ENCODE measurements at places on chromosomes 4 and X.
A peak's percentile ranks its signal among the peaks of the same experiment; 100 is the strongest.

DNA sequence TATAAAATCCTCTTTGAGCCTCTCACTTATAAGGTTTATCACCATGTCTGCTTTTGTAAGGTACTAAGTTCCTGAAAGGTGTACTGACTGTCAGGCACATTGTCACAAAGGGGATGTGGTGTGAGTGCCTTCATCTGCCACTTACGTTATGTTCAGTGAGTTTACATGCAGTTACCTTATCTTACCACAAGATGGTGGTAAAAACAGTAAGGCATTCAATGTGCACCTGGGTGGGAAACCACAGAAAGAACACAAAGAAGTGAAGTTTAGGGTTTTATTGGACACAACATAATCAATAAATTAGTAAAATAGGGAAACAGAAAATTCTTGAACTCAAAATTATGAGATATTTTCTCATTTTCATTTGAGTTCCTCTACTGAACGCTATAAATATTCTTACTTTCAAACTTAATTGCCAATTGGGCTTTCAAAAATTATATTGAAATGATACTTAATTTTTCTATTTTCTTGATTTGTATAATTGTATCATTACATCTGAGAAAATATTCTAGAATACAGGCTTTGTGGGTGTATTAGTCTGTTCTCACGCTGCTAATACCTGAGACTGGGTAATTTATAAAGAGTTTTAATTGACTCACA is 650.8 kb downstream of the PCDH7 start:
- H3K4me1 ChIP-seq = no peaks in the 10 kb centered on the region
- H3K36me3 ChIP-seq = no peaks in the 10 kb centered on the region
- no peak overlapping the region for H3K4me3 ChIP-seq
- H3K27me3 ChIP-seq = no peaks in the 10 kb centered on the region
- H3K27ac ChIP-seq = no peak overlapping the region

GRCh38 chr4:127868196-127868595 is 12.5 kb upstream of the PLK4 start:
- H3K36me3 ChIP-seq = peaks cover 2% of the 10 kb centered on the region
- H3K4me3 ChIP-seq = no peak overlapping the region
- no peaks in the 10 kb centered on the region for H3K27me3 ChIP-seq
- DNase-seq = no peak

DNA sequence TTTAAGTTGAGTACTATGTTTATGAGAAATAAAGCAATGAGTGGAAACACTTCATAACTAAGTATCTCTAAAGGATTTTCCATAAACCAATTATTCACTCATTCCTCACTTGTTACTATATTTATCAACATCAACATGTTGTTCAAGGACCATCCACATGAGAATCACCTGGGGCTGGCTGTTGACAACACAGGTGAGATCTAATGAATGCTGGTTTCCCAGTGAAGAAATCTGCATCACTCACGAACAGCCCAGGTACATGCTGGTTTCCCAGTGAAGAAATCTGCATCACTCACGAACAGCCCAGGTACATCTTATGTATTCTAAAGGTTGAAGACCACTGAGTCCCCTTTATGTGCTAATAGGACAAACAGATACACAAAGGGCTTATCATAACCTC is 32.5 kb downstream of the TSPAN5 start:
- DNase-seq = no peak
- H3K4me3 ChIP-seq = no peak overlapping the region
- no peaks in the 10 kb centered on the region for H3K27me3 ChIP-seq

DNA sequence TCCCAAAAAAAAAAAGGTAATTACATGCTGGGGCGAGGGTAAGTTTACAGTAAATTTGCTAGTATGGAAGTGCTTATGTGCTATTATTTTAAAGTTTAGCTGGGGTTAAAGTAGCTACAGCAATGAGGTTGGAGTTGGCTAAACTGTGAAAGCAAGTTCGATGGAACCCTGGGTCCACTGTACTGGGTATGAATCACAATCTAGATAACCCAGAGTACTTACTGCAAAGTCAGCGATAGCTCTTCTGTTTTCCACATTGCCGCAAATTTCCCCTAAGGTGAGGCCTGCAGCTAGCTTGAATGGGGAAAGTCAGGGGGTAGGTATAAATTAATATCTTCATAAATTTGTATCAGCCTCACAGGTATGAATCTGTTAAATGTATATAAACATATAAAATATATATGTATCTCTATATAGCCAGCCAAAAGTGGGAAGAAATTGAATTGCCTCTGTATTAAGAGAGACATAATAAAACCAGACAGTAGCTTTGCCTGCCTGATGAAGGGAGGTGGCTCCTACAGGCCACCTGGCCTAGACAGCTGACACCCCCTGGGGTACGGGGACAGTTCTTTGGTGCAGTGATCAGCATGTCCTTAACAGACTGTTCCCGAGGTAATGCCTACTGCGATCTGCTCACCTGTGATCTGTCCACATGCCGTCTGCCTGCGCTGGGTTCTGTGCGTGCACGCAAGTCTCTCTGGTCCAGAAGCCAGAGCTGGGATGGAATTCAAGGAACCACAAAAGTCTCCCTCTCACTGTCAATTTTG is 30.6 kb downstream of the CLRN2 start:
- H3K27me3 ChIP-seq = peaks cover 18% of the 10 kb centered on the region
- peaks cover 9% of the 10 kb centered on the region for H3K4me1 ChIP-seq
- no peak overlapping the region for H3K27ac ChIP-seq
- no peaks in the 10 kb centered on the region for H3K36me3 ChIP-seq
- no peak overlapping the region for H3K4me3 ChIP-seq

DNA sequence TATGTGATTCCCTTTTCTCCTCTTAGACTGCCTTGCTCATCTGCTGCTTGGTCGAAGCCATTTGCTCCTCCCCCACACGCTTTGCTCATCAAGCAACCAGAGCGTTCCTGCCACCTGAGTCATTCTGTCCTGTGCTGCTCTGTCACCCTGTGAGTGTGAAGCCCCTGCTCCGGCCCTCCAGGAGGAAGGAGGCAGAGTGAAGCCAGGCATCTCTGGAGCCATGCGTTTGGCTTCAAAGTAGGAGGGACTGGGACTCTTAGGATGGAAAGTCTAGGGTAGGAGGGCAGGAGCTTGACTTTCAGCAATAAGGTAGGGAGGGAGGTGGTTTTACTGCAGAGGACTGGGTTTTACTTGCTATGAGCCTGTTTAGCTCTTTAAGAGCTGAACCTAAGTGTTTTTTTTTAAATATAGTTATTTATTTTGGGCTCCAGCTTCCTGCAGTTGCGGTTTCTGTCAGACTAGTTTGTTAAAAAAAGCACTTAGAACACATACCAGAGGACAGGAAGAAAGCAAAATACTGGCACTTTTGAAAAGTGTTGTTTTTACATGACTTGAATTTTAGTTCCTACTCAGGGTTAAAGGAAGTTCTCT is 63.6 kb downstream of the SPINK2 start:
- peak overlapping the region; percentile 62 for H3K4me3 ChIP-seq
- peaks cover 63% of the 10 kb centered on the region for H3K4me1 ChIP-seq
- H3K27me3 ChIP-seq = no peaks in the 10 kb centered on the region

DNA sequence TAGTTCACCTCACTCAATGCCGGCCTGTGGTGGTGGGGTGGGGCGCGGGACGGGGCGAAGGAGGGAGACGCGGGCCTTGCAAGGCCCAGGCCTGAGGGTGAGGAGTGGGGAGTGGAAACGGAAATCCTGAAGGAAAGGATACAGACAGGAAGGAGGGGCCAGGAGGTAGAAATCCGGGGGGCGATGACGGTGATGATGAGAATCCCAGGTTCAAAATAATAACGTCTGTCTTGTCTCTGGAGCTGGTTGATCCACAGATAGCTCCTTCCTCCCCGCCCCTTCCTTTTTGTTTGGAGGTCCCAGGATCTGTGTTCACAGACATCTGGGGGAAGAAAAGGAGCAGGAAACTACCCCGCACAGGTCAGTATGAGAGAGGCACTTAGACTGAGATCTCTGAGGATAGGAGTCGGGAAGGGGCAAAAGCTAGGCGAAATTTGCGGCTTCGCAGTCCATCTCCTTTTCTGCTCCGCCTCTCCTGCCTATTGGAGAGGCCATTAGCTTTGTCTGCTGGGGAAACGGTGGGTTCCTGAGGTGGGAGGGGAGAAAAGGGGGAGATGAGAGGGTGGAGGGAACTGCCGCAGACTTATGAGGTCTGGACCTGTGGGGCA is 746 bp downstream of the TCEAL7 start:
- DNase-seq = no peak
- no peak overlapping the region for H3K4me3 ChIP-seq
- H3K4me1 ChIP-seq = no peaks in the 10 kb centered on the region
- no peaks in the 10 kb centered on the region for H3K36me3 ChIP-seq
- peaks cover 27% of the 10 kb centered on the region for H3K27me3 ChIP-seq
- H3K27ac ChIP-seq = no peak overlapping the region

DNA sequence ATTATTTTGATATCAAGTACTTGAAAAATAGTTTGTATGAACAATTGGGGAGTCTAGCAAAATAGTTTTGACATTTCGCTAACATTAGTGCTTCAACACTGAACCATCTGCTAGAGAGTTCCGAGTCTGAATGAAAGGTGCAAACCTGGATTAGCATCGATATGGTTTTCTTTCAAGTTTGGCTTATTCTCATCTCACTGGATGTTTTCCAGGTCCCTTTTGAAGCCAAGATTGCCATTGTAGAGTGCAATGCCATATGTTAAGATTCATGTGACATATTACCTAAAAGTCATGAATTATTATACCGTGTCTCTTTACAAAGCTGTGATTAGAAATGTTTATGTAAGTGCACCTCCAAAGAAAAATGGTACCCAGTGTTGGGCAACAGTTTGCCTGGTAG is 36.8 kb upstream of the NAA11 start:
- no peak for DNase-seq
- H3K4me1 ChIP-seq = no peaks in the 10 kb centered on the region
- H3K4me3 ChIP-seq = no peak overlapping the region

- no peak for DNase-seq
- no peak overlapping the region for H3K27ac ChIP-seq
- H3K36me3 ChIP-seq = no peaks in the 10 kb centered on the region
- H3K27me3 ChIP-seq = peaks cover 48% of the 10 kb centered on the region
- peaks cover 5% of the 10 kb centered on the region for H3K4me1 ChIP-seq
- H3K4me3 ChIP-seq = no peak overlapping the region
Measured at GRCh38 chr4:107828315-107829090, 3.8 kb downstream of the SGMS2 start.

- no peaks in the 10 kb centered on the region for H3K36me3 ChIP-seq
- no peak overlapping the region for H3K4me3 ChIP-seq
- H3K4me1 ChIP-seq = no peaks in the 10 kb centered on the region
- no peaks in the 10 kb centered on the region for H3K27me3 ChIP-seq
Measured at GRCh38 chrX:38662640-38663039, 101.3 kb downstream of the TSPAN7 start.

DNA sequence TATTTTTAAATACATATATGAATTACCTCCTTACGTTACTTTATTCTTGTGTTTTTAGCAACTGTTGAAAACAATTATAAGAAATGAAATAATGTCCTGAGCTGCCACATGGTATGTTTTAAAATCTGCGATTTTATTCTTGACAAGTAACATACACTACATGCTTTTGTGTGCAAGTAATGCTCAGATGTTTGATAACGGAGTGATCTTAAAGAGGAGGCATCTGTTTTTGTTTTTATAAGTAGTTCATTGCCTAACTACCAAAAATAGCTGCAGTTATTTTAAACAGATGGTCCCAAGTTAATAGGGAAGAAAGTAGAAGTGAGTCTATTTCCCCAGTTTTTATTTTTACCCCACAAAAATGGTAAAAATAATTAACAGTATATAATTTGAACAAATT is 55.2 kb downstream of the GAB1 start:
- DNase-seq = no peak
- H3K36me3 ChIP-seq = no peaks in the 10 kb centered on the region
- no peaks in the 10 kb centered on the region for H3K4me1 ChIP-seq
- peaks cover 18% of the 10 kb centered on the region for H3K27me3 ChIP-seq
- no peak overlapping the region for H3K4me3 ChIP-seq

GRCh38 chrX:8692871-8693270 is 39.1 kb downstream of the ANOS1 start:
- H3K4me1 ChIP-seq = no peaks in the 10 kb centered on the region
- H3K27me3 ChIP-seq = no peaks in the 10 kb centered on the region
- no peak overlapping the region for H3K4me3 ChIP-seq
- no peak for DNase-seq

- no peaks in the 10 kb centered on the region for H3K27me3 ChIP-seq
- no peak overlapping the region for H3K4me3 ChIP-seq
- H3K27ac ChIP-seq = no peak overlapping the region
- peaks cover 4% of the 10 kb centered on the region for H3K4me1 ChIP-seq
- no peaks in the 10 kb centered on the region for H3K36me3 ChIP-seq
- no peak for DNase-seq
Measured at GRCh38 chr4:99755223-99755944, 61.2 kb upstream of the DAPP1 start.

DNA sequence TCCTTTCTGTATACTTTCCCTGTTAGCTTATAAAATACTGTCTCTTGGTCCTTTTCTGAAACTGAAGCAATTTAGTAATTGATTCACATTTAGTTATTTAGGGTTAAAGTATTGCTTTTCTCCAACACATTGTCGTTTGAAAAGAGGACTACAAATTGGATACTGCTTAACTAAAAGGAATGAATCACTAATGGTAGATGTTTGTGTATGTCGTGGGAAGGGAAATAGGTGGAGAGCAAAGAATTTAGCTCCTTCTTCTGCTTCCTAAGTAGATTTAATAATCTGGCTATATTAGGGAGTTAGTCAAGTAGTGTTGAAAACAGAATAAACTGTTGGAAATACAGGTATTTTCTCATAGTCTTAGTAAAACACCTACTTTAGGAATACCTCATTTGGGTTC is 27.9 kb downstream of the SLAIN2 start:
- H3K27ac ChIP-seq = no peak overlapping the region
- H3K4me3 ChIP-seq = no peak overlapping the region
- H3K36me3 ChIP-seq = peaks cover 14% of the 10 kb centered on the region
- H3K27me3 ChIP-seq = no peaks in the 10 kb centered on the region
- peaks cover 7% of the 10 kb centered on the region for H3K4me1 ChIP-seq

- H3K4me3 ChIP-seq = no peak overlapping the region
- no peak for DNase-seq
- H3K27me3 ChIP-seq = peaks cover 2% of the 10 kb centered on the region
- no peak overlapping the region for H3K27ac ChIP-seq
Measured at GRCh38 chr4:68494688-68495087, 47.4 kb downstream of the TMPRSS11E start.

- H3K4me3 ChIP-seq = no peak overlapping the region
- H3K27ac ChIP-seq = no peak overlapping the region
- H3K27me3 ChIP-seq = peaks cover 22% of the 10 kb centered on the region
- no peak for DNase-seq
- H3K36me3 ChIP-seq = no peaks in the 10 kb centered on the region
- peaks cover 2% of the 10 kb centered on the region for H3K4me1 ChIP-seq
Measured at GRCh38 chr4:70608324-70608723, 16.3 kb downstream of the AMBN start.

- peaks cover 3% of the 10 kb centered on the region for H3K4me1 ChIP-seq
- H3K4me3 ChIP-seq = no peak overlapping the region
- no peak overlapping the region for H3K27ac ChIP-seq
- H3K27me3 ChIP-seq = peaks cover 11% of the 10 kb centered on the region
Measured at GRCh38 chrX:20300822-20301221, 34.1 kb upstream of the RPS6KA3 start.

- H3K36me3 ChIP-seq = peaks cover 24% of the 10 kb centered on the region
- no peak for DNase-seq
- H3K4me1 ChIP-seq = peaks cover 28% of the 10 kb centered on the region
- H3K27me3 ChIP-seq = no peaks in the 10 kb centered on the region
- no peak overlapping the region for H3K4me3 ChIP-seq
- H3K27ac ChIP-seq = no peak overlapping the region
Measured at GRCh38 chr4:87090305-87090704, 130.1 kb downstream of the KLHL8 start.

GRCh38 chrX:99248180-99248579 is 1161.9 kb downstream of the PCDH19 start:
- no peaks in the 10 kb centered on the region for H3K4me1 ChIP-seq
- no peak overlapping the region for H3K27ac ChIP-seq
- DNase-seq = no peak
- no peak overlapping the region for H3K4me3 ChIP-seq
- no peaks in the 10 kb centered on the region for H3K36me3 ChIP-seq
- H3K27me3 ChIP-seq = no peaks in the 10 kb centered on the region

- no peaks in the 10 kb centered on the region for H3K27me3 ChIP-seq
- no peak for DNase-seq
- H3K36me3 ChIP-seq = no peaks in the 10 kb centered on the region
- no peak overlapping the region for H3K27ac ChIP-seq
Measured at GRCh38 chr4:124423160-124423559, 289.4 kb downstream of the ANKRD50 start.
